ENCODE measurements at places on chromosomes 12 and 14.

GRCh38 chr12:48034835-48035805 is 30.8 kb upstream of the COL2A1 start:
- peak; percentile 27 for DNase-seq

GRCh38 chr12:76259106-76259505 is 89.1 kb downstream of the BBS10 start:
- DNase-seq = no peak

DNA sequence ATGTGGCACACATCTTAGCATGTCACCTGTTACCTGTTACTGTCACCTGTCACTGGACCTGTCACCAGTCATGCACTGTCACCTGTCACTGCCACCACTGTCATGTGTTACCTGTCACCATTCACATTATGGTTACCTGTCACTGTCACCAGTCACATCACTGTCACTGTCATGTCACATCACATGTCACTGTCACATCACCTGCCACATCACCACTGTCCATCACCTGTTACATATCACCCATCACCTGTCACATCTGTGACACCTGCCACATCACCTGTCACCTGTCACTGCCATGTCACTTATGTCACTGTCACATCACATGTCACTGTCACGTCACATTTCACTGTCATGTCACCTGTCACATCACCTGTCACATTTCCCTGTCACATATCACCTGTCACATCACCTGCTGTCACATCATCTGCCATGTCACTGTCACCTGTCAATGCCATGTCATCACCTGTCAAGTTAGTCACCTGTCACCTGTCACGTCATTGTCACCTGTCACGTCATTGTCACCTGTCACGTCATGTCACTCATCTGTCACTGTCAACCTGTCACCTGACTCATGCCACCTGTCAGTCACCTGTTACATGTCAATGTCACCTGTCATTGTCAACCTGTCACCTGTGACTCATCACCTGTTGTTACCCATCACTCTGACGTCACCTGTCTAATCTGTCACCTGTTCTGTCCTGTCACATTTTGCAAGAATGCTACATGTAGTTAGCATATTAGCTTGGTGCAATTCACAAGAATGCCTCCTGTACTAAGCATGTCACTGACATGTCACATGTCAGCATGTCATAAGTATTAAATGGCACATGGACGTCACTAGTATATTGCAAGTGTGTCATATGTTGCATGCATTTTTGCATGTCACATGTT is 29.0 kb upstream of the TESC start:
- no peak for DNase-seq

- DNase-seq = no peak
These were observed 398.7 kb downstream of the NELL2 start for GRCh38 chr12:44477331-44477980.

DNA sequence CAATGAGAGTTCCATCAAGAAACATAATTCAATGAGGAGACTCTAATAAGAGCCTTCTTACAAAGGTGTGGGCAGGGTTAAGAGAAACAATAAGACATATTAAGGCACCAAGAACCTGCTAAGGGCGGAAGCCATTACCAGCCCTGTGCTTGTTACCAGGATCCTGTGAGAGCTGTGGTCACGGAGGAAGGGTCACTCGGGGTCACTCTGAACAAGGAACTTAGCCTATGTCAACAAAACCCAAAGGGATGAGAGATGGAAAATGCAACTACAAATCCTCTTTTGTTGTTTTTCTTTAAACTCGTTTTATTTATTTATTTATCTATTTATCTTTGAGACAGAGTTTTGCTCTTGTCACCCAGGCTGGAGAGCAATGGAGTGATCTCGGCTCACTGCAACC is 460.4 kb upstream of the CCDC196 start:
- DNase-seq = no peak

DNA sequence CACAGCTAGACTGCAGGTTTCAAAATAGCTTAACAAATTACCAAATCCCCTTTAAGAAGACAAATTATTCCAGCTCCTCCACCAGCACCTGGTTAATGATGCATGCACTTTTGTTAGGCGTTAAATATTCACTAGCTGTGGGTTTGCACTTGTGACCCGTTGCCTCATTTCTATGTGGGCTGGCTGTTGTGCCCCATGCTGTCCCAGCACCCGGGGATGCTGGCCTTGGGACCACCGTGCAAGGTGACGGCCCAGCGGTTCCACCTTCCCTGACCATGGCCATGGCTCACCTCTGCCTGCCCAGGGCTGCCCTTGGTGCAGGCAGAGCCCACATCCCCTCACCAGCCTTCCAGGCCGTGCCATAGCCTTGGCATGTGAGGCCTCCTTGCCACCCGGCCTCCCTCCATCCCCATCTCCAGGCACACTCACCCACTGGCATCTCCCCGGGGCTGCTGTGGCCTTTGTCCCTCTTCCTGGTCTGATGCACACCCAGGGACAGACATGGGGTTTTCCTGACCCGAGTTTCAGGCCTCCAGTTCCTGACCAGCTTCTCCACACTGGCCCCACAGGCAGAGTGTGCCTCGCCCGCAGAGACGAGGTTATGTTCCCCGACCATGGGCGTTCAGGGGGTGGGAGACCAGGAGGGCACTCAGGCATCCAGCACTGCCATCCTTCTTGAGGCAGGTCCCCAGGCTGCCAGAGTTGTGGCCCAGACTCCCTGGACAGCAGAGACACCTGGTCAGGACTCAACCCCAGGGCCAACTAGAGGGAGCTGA is 20.3 kb upstream of the C14orf180 start:
- no peak for DNase-seq

DNA sequence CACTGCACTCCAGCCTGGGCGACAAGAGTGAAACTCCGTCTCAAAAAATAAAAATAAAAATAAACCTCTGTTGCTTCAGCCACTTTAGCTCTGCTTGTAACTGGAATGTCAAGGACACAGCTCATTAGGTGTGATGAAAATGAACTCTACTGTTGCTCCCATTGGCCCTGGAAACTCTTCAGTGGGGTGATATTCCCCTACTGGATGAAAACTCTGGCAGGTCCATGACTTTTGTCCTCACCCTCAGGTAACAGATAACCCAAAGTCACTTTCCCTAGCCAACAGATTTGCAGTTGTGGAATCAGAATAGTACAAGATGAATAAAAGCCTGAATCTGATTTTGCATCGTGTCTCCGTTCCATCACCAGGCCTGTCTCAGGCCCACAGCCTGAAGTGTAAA is 92.1 kb upstream of the CEP83 start:
- no peak for DNase-seq

DNA sequence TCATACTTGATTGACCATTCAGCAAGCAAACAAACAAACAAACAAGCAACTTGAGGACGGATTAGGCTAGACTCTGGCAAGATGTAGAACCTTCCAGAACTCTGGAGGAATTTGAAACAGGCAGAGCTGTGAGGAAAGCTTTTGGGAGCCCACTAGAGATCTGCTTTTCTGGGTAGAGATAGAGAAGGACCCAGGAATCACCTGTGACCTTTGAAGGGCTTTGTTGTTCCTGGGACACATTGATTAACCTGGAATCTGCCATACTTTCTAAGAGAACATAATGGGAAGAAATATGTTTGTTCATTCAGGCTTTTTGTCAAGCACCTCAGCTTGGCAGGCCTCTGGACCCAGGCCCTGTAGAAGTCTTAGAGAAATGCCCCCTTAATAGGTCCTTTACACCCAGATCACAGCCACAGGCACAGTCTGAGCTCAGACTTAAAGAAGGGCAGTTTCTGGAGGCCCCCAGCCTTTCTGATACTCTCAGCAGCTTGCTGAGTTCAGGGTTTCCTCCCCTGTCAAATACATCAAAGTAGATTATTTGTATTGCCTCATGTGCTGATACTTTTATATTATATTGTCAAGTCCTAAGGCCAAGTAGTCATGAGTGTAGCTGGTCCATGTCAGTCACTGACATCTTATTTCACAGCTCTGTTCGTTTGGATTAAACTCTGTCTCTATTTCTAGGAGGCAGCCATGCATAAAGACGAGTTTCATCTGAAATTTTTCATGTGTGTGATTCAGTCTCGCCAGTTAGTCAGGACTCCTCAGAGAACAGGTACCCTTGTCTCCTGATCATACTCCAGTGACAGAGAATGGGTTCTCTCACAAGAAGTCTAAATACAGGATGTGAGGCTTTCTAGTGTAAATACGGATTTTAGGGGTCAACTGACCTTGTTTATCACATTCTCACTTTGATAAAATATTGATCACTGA is 1.1 kb upstream of the SENP1 start:
- no peak for DNase-seq

GRCh38 chr12:66417217-66417616 is 114.9 kb downstream of the HELB start:
- no peak for DNase-seq

DNA sequence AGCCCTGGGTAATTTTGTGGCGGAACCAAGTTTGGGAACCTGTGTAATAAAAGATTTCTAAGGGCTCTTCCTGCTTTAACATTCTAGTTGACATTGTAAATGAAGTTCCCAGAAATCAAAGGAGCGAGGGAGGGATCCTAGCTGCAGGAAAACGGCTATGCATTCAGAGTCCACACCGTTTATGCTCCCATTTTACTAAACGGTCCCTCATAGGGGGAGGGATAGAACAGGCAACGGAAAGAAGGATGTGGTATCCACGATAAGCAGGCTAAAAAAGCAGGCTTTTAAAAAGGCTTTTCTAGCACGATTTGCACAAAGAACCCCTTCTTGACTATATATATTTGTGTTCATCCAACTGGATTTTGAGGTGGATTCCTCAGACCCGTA is 559 bp downstream of the SYNJ2BP start:
- DNase-seq = no peak

DNA sequence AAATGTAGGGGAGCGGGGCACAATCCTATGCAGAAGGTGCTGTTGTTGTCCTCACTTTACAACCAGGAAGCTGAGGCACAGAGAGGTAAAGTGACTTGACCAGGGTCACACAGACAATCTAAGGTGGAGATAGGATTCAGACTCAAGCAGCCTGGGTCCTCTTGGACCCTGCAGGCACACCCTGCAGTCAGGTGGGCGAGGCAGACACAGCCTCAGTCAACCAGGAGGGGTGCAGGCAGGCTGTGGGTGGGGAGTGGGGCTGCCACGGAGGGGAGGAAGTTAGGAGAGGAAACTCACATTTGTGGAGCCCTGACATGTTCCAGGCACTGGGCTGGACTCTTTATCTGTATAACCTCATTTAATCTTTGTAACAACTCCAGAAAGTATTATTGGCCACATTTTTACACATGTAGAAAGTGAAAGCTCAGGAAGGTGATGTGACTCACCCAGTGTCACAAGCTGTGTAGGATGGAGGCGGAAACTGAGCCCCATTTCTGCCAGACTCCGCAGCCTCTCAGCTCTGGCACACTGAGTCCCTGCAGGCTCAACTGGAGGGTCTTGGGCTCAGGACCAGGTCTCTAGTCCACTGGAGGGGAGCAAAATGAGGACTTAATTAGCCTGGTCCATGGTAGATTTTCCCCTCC is 24.9 kb upstream of the CHGA start:
- no peak for DNase-seq

DNA sequence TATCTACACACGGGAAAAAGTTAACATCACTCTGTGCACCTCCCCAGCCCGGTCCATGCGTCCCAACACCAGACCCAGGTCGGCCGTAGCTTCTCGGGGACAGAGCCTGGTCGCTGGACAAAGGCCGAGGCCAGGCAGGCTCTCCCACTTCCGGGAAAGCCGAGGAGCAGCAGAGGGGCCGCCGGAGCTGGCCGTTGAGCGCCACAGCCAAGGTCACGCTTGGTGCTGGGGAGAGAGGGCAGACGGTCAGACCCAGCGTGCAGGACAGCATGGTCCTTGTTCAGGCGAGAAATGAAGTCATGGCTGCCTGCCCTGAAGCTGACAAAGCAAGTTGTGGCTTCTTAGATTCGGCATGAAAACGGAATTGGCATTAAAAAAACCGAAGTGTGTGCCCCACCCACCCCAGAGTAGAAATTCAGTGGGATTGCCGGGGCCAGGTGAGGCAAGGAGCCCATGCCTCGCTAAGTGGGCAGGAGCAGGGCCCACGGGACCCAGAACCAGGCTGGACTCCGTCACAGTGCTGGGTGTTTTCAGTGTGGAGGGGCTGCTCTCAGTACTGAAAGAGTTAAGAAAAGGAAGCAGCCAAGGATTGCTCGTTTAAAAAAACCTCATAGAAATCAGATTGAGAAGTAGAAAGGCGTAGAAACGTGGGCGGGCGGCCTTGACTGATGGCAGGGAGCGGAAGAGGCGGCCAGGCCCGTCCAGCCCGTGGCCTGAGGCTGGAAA is 4.3 kb downstream of the ARL6IP4 start:
- DNase-seq = no peak

- peak; percentile 45 for DNase-seq
These were observed 3.0 kb downstream of the ETV6 start for GRCh38 chr12:11652351-11653040.

DNA sequence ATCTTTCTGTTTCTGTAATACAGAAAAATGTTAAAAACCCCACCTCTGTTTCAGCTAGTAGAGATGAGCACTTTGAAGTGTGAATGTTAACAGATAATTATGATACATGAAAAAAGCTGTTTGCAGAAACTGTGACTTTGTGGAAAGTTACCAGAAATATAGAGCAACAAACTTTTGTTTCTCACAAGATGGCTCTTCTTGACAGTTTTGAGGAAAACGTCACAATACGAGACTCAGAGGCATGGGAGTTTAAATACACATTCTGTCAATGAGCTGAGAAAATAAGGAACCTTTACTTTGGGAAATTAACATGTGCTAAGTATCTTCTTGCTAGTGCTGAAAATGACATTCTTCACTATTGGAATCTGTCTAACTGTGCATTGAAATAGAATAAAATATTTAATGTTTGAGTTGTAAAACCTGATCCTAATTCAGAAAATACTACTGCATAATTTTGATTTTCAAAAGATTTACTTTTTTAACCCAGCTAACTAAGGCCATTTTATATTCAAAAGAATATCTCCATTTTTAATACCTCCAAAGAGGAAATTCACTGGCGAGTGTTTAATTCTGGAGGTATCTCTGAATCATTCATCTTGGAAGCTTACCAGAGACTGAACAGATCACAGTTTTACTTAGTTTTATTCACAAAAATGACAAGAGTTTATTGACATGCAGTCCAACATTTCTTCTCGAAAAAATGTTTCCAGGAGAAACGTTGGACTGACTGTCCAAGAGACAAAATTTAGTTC is 308.9 kb upstream of the LRFN5 start:
- DNase-seq = no peak

DNA sequence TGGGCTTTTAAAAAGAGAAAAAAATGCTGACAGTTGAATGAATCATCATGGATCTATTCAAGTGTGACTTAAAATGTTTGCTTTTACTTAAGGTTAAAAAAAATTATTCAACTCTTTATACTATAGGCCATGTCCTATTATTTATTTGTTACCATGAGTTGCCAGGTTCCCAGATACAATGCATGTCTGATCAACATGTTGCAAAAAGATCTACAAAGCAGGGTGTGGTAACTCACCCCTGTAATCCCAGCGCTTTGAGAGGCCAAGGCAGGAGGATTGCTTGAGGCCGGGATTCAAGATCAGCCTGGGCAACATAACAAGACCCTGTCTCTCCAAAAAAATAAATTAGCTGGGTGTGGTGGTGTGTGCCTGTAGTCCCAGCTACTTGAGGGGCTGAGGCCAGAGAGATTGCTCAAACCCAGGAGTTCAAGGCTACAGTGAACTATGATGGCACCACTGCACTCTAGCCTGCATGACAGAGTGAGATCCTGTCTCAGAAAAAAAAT is 460.8 kb downstream of the BCAT1 start:
- DNase-seq = peak; percentile 58
